ENCODE measurements at places on chromosomes 7 and 10.

- DNase-seq, result no peak
These were observed 219.6 kb downstream of the ARHGAP12 start for GRCh38 chr10:31709028-31709427.

DNA sequence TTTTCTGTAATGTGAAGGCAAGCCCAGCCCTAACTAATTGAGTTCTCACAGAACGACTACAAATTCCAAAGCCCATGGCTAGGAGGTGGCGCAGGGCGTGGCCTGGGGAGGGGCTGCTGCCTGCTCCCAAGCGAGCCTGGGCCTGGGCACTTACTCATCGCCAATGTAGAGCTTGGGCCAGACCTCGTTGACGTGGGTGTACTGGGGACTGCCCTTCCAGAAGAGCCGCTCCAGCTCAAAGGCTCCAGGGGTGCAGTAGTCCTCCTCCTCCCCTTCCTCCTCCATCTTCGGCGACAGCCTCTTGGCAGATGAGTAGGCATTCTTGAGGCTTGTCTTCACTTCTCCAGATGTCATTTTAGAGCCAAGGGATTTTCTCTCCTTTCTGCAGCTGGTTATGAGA is 53.3 kb upstream of the SAMD8 start:
- no peak for DNase-seq

DNA sequence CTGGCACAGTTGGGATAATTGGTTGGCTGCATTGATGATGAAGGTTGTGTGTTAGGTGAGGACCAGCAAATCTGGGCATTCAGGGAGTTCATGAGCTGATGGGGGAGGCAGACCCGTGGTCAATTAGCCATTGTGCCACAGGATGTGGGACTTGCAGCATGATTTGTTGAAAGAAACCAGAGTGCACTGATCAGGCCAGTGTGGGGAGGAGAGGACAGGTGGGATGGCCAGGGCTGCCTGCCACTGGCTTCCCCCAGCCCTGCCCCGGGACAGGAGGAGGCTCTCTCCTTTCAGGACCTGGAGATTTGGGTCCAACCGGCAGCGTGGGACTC is 4.3 kb downstream of the CLIP2 start:
- DNase-seq, result no peak

DNA sequence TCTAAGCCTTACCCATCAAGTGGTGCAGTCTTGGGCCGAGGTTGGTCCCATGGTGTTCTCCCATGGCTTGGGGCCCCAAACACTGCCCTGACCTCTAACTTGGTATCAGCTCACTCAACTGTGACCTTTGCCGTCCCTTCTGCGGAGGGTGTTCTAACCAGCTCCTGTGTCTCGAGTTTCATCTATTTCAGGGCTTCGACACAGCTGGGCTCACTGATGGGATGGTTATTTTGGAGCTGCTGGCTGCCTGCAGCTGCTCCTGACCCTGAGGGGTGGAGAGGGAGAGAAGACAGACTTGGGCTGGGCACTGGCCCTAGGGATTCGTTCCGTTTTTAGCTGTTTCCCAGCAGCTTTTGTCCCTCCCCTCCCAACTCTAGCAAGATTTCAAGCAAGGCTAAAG is 86.9 kb downstream of the NEURL1 start:
- DNase-seq, result no peak

DNA sequence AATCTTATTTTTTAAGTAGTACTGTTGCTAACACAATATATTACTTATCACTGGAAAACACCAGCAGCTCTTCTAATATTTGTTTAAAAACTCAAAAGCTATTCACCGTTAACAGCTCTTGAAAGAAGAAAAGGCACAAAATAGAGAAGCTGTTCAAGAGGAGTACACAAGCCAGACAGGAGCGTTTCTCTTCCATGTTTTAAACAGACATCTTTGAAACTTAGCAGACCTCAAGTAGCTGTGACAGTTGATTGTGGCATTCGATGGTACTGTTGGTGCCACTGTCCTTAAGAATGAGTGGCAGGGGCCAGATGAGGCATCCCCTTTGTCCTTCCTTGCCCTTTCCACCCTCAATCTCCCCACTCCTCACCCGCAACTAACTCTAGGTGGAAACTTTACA is 81.6 kb upstream of the PRR15 start:
- no peak for DNase-seq

- no peak for DNase-seq
These were observed 610.6 kb downstream of the ZWINT start for GRCh38 chr10:55750458-55750857.
